ENCODE measurements at places on chromosomes 7 and 10. TPM values are rescaled to one million over a fixed set of nuclear protein-coding genes. Genes with fewer than 3 reads are reported as not detected.

SLC16A9 gene
- total RNA-seq = 1.0 TPM

DNA sequence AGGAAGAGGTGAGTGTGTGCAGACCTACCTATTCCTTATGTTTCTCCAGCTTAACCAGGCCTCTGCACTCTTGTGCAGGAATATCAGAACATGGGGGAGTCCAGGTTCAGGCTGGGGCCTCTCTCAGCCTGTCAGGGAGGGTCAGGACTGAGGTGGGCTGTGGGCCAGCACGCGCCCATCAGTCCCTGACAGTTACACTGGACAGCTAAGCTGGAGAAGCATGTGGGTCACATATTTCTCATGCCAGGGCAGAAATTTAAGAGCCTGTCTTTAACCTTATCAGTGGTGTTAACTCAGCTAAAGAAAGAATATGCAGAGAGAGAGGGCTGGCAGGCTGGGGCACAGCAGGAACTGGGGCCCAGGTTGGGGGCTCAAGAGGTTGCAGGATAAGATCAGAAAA lies 8.7 kb upstream of the POLD2 start:
- DNase-seq = no peak

- DNase-seq = peak; percentile 41
Measured at GRCh38 chr10:70587045-70587658, 15.4 kb downstream of the PRF1 start.

GRCh38 chr7:138527746-138528223 lies 67.7 kb downstream of the TRIM24 start:
- no peak for DNase-seq

DNA sequence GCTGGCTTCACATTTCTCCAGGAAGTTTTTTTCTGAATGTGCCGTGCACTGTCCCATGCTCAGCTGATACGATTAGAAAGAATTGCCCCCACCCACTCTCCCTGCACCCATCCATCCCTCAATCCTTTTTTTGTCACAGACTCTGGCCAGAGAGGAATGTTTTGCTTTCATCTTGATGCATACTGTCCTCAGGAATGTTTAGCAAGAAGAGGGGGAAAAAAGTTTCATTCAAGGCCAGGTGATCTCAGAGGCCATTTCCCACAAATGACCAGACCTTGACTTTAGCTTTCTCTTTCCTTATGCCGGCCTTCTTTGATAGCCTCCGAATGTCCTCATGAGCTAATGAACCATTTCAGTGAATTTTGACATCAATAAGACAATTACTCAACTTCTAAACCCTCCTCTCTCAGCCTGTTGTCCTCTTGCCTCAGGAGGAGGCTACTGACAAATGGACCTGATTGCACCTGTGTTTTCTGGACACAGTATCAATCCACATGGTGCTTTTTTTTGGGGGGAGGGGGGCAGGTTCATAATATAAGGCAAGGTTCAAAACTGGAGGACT lies 105.0 kb upstream of the KLF6 start:
- no peak for DNase-seq
